Activated naive CD8-positive, alpha-beta T cell treated with anti-CD3 and anti-CD28 coated beads for 36 hours (primary cell): ENCODE measurements at places on chromosomes 3 and 15. TPM values are rescaled to one million over a fixed set of nuclear protein-coding genes. Genes with fewer than 3 reads are reported as not detected.

Gene DAZL
- not detected for total RNA-seq

DNA sequence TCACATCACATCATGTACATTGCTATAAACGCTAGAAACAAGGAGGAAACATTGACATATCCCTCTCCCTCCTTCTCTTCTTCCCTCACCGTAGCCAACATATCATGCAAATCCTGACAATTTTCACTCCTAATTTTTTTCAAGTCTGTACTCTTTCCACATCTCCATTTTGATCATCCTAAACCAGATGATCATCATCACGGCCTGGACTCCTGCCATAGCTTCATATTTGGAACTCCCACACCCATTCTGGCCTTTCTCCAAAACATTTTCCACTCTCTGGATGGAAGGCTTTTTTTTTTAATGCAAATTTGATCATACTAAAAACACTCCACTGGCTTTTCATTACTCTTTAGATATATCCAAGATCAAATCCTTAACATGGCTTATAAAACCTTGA is 248.0 kb upstream of the CNTN3 start:
- DNase-seq = no peak

Gene HMCES
- 83.7 TPM for total RNA-seq

Gene MINAR1
- 0.46 TPM for total RNA-seq

- no peak for DNase-seq
These were observed 407.6 kb downstream of the ZIC1 start for GRCh38 chr3:147816752-147817151.

Gene PCSK6
- total RNA-seq = 4.6 TPM

DNA sequence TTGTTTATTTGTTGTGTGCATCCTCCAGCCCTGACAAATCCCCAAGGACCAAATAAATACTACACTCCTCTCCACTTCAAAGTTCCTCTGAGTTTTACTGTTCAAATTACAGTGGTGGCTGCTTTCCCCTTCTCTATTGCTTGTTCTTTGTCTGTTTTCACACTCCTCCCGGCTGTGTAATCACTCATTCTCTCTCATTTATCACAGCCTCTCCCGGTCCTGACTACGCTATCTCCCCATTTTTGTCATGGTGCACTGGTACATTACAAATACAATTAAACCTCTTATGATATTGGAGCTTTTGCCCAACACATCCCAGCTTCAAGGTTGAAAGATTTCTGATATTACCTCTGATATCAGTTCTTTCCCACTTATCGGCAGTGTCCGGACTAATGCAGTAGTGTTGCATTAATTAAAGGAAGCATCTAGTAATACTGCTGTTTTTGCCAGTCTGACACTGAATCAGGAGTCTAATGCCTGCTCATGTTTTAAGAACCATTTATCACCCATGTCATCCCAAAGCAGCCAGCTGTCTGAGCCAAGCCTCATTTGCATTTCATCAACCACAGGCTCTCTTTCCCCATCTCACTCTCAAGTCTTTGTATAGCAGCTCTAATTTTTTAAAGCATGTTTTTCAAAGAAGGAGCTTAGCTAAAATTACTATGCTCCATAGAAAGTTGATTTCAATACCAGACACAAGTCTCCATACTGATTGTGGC is 740.5 kb downstream of the ROBO2 start:
- DNase-seq = no peak

- peak; percentile 56 for DNase-seq
These were observed 574 bp downstream of the CHST2 start for GRCh38 chr3:143119974-143120715.

Gene LMAN1L
- 0.14 TPM for total RNA-seq

DNA sequence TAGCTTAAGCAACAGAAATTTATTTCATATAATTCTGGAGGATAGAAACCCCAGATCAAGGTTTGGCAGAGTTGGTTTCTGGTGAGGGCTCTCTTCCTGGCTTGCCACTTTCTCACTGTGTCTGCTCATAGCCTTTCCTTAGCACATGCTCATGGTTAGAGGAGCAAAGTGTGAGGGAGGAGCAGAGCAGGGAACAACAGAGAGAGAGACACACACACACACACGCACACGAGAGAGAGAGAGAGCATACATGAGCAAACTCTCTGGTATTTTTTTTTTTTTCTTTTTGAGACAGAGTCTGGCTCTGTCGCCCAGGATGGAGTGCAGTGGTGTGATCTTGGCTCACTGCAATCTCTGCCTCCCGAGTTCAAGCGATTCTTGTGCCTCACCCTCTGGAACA is 36.8 kb upstream of the ZDHHC23 start:
- no peak for DNase-seq

DNA sequence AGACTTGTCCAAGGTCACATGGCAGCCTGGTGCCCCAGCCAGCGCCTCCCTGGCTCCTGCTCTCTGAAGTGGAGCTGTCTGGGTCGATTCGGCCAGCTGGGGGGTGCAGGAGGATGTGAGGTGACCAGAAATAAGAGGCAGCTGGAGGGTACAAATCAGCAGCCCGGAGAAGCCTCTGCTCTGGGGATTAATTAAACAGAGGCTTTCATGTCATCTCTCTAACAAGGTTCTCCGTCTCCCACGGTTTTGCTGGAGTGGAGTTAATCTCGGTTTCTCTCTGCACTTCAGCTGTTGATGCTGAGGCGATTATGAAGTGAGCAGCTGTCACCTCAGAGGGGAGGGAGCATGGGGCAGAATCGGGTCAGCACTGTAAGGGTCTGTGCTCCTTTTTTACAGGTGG is 236.8 kb downstream of the TLE3 start:
- no peak for DNase-seq

Gene IGSF11
- not detected for total RNA-seq

DNA sequence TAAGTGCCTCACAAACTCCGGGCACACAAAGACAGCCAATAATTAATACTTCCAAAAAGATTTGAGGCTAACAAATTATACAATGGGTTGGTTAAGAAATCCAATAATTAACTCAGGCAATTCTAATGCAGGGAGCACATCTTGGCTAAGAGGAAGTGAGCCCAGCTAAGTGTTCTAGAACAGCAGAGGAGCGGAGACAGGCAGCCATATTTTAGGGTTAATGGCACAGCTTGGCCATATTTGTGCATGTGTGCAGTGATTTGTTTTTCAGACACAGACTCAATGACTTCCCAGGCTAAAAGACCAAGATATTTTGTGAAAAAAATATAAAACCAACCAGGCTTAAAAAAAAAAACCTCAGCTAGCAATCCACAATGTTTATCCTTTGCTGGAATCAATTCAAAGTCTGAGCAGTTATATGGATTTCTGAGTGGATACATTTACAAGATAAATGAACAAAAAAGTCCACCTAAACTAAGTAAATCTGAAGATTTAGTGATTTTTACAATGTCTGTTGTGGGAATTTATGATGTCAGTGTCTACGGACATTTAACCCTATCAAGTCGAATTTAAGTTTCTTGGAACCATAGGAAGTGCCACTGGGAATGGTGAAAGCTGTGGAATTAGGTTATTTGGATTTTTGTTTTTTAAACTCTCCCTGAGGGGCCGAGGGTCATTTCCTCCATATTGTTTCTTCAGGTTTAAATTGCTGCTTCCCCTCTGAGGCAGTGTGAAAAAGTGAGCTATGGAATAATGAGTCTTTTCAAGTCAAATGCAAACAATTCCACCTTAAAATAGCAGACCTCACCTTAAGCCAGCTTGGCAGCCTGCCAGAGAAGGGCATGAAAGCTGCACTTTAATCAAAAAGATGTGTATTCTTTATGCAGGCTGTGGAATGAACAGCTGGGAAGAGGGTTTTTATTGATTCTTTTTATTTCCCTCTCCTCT is 413.7 kb upstream of the TBL1XR1 start:
- DNase-seq = no peak

- DNase-seq = no peak
These were observed 95.9 kb downstream of the FAM43A start for GRCh38 chr3:194781617-194782016.

DNA sequence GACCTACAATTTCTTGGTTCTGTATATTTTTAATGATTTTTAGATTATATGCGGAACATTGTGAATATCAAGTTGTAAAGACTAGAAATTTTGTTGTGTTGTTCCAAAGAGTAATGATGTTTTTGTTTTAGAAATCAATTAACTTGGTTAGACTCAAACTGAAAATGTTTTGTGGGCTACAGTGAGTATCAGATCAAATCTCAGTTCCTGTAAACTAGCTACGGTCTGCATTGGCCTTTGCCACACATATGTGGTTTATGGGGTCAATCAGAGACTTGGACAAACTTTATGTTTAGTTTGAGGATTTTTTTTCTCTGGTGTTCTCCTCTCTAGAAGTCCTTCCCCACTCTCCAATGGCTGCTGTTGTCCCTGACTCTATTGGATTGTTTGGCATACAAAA is 308.0 kb upstream of the THRB start:
- no peak for DNase-seq

Gene SKOR1
- total RNA-seq = 0.16 TPM

- DNase-seq = no peak
These were observed 66.4 kb downstream of the B3GALNT1 start for GRCh38 chr3:161038725-161039124.

DNA sequence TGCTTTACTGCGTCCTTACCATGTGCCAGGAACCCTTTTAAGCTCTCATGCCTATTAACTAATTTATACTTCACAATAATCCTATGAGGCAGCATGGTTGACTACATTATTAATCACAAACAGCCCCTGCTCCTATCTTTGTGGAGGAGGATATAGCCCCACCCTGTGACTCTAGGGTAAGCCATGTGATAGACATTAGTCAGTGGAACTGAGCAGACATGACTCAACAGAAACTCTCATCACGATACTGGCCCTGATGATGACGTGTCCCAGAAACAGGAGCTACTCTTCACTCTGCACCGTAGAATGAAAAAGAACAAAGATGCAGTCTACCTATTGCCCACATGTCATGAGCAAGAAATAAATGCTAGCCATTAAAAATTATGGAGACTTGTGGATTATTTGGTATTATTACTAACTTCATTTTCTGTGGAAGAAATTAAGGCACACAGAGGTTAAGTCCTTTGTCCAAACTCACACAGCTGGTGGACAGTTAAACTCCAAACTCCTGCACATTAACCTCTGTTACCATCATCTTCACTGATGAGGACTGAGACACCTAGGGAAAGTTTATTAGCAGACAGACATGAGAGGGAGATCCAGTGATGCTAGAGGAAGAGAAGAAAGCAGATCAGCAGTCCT is 51.2 kb downstream of the CFAP20DC start:
- DNase-seq = no peak

Gene SCG5
- total RNA-seq = 0.60 TPM

- peak; percentile 41 for DNase-seq
These were observed at the start of gene DNAH12 for GRCh38 chr3:57544181-57545125. Gene DNAH12 (minus strand): TSS chr3:57544344. CDS start chr3:57542870, 1,474 bp downstream.

DNA sequence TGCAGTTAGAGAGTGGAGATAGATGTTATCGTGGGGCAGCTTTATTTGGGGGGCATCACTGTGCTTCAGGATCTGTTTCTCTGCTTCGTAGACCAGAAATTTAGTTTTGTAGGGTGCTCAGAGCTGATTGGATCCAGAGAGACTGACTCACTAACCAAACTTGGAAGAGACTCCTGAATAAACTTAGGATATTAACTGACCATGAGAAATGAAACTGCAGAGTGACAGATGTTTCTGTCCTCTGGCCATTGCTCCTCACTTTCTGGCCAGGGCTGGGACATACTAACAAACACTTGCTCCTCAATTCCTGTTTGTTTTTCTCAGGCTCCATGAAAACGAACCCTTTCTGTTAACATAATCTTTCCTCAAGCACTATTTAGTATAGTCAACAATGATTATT is 4.3 kb downstream of the ZNF592 start:
- DNase-seq = no peak

DNA sequence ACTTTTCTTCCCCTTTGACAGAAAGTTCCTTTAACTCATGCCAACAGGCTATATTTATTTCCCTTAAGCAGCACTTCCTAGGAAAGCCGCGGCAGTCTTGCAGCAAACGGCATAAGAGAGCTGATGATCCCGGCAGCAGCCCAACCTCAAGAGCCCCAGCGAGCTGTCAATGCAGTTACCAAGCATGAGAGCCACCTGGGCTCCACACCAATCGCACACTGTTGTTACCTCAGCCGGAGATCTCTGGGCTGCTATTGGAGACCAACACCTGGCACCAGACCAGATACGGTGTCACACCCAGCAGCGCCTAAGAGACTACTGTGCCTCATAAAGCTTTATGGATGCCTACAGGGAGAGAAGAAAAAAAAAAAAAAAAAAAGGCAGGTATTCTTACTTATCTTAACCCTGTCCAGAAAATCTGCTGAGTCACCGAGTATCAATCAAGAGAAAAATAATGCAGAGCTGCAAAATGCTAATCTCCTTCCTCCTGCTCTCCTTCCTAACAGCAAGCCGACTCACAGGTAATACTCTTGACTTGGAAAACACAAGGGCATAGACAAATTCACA is 11.7 kb downstream of the ABCC5 start:
- peak; percentile 25 for DNase-seq

Gene MCTP2
- 12.6 TPM for total RNA-seq

DNA sequence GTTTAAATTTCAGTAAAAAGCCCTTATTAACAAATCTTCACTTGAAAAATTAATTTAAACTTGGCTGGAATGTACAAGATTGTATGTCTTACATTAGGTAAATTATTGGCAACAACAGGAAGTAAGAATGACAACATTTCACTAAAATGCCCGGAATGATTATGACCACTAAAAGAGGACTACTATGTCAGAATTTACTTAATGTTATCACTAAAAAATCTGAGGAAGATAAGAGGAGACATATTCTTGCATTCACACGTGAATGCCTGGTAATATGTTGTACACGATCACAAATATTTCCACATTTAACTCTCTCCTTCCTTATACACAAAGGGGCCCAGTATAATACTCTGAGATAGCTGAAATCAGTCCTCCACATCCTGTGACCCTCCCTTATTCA is 29.7 kb downstream of the VGLL3 start:
- no peak for DNase-seq

Gene RAB6B
- total RNA-seq = 0.29 TPM

DNA sequence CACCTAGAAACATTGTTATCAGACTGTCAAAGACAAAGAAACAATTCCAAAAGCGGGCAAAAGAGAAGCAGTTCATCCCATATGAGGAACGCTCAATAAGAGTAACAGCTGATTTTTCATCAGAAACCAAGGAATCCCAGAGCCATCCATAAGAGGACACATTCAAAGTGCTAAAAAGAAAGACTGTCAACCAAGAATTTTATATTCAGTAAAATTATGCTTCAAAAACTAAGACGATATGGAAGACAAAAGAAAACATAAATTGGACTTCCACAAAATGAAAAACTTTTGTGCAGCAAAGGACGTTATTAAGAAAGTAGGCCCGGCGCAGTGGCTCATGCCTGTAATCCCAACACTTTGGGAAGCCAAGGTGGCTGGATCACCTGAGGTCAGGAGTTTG is 4.0 kb downstream of the LEO1 start:
- DNase-seq = no peak

- DNase-seq = no peak
These were observed 100.9 kb downstream of the MYO5A start for GRCh38 chr15:52427804-52428203.
